Stimulated activated memory B cell treated with anti-CD40 and anti-IgM and Interleukin-4, amounts not matched to agents 10 μg/mL and 1 μg/mL and 100 μg/mL, for 72 hours (primary cell): ENCODE measurements at places on chromosomes 1 and 21.

DNA sequence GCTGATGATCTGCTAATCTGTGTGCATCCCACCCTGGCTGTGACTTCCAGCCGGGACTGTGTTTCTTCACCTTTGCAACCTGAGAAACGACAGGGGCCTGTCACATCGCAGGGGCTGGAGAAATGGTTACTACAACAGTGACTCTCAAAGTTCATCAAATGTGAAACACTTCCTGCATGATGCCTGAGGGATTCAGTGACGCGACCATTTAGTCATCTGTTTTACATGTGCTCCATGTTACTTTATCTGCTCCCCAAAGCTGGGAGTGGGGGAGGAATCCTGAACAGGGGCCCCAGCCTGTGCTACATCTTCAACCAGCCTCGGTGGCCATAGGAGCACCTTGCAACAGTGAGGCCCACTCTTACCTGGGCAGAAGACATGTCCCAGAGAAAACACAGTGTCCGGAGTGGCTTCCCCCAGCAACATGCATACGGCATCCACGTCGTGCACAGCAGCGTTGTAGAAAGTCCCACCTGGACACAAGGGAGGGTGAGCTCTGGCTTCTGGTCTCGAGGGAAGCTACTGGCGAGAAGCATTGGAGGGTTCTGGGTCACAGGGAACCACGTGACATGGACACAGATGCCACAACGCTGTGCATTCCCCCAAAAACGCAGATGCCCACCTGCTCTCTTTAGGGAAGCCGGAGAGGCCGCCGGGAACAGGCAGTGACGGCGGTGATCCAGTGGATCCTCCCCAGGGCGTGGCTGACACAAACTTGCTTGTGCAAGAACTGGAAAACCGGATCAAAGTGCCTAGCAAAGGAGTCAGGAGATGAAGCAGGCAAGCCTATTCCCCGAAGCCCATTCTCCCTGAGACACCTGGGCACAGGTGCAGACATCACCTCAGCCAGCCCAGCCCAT, 9.6 kb upstream of the CCDC27 start:
- ATAC-seq = no peak

GRCh38 chr1:23791516-23792047, 637 bp downstream of the LYPLA2 start:
- peak; percentile 7 for ATAC-seq

DNA sequence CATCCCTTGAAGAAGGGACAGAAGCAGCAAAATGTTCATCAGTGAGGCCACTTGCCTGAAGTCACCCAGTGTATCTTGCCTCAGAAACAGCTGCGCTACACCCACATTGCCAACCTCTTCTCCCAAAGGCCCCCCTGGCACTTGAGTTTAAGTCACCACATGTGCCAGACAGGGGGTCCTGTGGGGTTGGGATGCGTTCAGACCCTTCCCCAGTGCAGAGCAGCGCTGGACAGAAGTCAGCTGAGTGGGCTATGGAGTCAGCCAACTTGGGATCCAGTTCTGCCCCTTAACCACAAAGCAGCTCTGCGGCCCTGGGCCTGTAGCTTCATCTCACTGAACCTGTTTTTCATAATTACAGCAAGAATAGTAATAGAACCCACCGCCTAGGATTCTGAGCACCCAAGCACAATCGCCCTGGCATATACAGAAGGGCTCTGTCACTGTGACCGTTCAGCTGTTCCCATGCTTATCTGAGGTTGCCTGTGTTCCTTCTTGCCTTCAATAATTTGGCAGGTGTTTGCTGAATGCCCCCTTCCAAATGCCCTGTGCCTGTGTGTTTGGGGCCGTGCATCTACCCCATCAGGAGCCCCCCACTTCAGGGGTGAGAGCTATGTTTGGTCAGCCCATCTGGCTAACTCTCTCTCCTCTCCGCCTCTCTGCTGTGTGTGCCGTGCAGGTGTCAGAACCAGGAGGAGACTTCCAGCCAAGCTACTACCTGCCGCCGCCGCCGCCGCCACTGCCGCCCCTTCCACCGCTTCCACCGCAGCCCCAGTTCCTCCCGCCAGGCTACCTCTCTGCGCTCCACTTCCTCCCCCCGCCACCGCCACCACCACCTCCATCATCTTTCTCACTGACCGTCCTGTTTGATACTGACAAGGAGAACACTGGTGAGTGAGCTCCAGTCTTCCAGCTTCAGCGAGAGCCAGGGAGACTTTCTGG, 5.0 kb downstream of the DMRTB1 start:
- no peak for ATAC-seq

- peak; percentile 81 for ATAC-seq
These were observed 33.1 kb downstream of the THRAP3 start for GRCh38 chr1:36257375-36257767.

DNA sequence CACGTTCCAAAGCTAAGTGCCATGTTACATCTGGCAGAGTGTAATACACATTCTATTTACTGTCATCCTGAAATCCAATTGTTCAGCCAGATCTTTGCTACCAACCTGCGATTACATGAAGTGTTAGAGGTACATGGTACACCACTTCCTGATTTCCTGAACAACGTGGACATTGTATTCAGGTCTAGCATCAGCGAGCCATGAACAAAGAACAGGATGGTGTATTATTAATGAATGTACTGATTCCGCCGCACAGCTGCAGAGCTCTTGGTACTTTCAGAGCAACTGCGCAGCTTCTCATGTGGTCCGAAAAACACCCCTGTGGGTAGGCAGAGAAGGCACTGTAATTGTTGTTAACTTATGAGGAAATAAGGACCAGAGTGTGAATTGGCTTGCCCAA, 511.4 kb downstream of the AJAP1 start:
- ATAC-seq = no peak

- no peak for ATAC-seq
These were observed 172.8 kb downstream of the ST6GALNAC3 start for GRCh38 chr1:76247261-76247852.

- ATAC-seq = no peak
These were observed 43.8 kb downstream of the C1orf198 start for GRCh38 chr1:230824551-230824918.

GRCh38 chr1:186878356-186878755, 49.6 kb downstream of the PLA2G4A start:
- ATAC-seq = no peak

- peak; percentile 58 for ATAC-seq
These were observed 697 bp downstream of the AGO3 start for GRCh38 chr1:35931446-35932157.

- ATAC-seq = no peak
These were observed 633.5 kb downstream of the KIF26B start for GRCh38 chr1:245788269-245788668.

DNA sequence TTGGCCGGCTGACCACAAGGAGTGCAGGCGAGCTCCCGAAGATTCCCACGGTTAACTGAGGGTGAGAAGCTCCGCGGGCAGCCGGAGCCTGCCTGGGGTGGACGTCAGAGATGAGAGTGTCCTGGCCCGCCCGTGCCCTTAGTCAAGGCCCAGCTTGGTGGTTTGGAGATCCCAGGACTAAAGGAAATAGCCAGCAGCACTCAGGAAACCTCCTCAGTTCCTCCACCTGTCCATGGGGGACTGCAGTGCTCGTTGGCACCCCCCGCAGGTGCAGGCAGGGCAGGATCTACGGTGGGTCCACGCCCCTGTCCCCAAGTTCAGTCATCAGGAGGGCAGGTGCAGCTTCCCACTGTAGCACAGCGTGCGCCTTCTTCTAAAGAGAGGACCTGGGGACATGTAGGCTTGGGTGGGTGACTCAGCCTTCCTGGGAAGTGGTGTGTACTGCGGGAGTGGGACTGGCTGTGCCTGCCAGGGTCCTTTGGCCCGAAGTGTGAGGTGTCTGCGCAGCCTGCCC, 32.5 kb downstream of the SLX9 start:
- no peak for ATAC-seq

- no peak for ATAC-seq
These were observed 320.0 kb downstream of the PRDM2 start for GRCh38 chr1:14020006-14020405.

GRCh38 chr1:99849413-99849743, 783 bp upstream of the AGL start:
- peak; percentile 1 for ATAC-seq

GRCh38 chr1:224747578-224747977, 131.5 kb downstream of the CNIH3 start:
- no peak for ATAC-seq

- no peak for ATAC-seq
These were observed 215.3 kb upstream of the NFIA start for GRCh38 chr1:60866917-60867531.

GRCh38 chr1:67468066-67468718, 38.0 kb upstream of the SERBP1 start:
- no peak for ATAC-seq

DNA sequence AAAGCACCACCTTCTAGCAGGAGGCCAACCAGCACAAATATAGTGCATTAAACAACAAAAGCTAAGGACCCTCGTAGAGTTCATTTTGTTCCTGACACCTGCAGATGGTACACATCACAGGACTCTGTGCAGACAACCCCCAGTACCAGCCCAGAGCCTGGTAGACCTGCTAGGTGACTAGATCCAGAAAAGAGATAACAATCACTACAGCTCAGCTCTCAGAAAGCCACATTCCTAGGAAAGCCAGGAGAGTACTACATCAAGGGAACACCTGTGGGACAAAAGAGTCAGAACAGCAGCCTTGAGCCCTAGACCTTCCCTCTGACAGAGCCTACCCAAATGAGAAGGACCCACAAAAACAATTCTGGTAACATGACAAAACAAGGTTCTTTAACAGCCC, 344.7 kb upstream of the PTBP2 start:
- ATAC-seq = no peak

GRCh38 chr1:81044708-81045107, 756.0 kb upstream of the ADGRL2 start:
- ATAC-seq = no peak

- ATAC-seq = no peak
These were observed 370.1 kb upstream of the NR5A2 start for GRCh38 chr1:199657449-199657848.

DNA sequence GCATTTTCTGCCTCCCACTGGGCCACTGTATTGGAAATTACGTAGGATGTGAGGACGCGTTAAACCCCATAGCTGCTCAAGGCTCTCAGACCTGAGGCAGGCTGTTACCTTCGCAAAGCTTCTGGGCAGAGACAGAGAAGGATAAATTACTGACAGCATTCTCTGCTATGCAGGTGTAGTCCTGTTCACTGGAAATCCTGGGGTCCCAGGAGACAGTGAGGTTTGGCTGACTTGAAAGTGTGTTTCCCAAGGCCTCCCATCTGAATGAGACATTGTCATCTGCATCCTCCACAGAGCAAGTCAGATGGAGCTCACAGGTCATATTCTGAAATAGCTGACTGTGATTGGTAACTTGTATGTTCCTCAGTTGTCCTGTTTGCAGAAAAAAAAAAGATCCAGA, 32.0 kb downstream of the SLAMF6 start:
- ATAC-seq = peak; percentile 59

GRCh38 chr1:218348628-218349071, 3.5 kb downstream of the TGFB2 start:
- no peak for ATAC-seq

- ATAC-seq = no peak
These were observed 200.5 kb downstream of the PCP4 start for GRCh38 chr21:40067751-40068150.

DNA sequence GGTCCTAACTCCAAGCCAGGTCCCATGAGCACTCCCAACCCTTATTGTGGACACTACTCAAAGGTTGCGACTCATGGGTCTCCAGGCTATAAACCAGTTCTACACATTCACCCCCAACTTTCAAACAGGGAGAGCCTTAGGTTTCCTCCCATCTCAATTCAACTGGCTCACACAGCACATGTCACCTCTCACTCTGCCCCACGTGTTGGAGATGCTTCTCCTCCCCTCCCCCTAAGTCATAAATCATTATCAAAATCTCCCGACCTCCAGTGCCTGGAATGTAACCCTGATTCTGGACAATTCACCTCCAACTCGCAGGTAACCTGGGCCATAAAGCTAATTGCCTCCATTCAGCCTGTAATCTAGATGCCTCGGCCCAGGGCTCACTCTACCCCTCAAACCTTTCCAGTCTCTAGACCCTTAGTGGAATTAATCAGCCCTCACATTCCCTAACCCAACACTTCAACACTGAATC, 595 bp downstream of the AK2 start:
- no peak for ATAC-seq

GRCh38 chr1:221919341-221919740, 177.5 kb upstream of the DUSP10 start:
- ATAC-seq = no peak

- no peak for ATAC-seq
These were observed 169.1 kb upstream of the SYT6 start for GRCh38 chr1:114322734-114323133.

DNA sequence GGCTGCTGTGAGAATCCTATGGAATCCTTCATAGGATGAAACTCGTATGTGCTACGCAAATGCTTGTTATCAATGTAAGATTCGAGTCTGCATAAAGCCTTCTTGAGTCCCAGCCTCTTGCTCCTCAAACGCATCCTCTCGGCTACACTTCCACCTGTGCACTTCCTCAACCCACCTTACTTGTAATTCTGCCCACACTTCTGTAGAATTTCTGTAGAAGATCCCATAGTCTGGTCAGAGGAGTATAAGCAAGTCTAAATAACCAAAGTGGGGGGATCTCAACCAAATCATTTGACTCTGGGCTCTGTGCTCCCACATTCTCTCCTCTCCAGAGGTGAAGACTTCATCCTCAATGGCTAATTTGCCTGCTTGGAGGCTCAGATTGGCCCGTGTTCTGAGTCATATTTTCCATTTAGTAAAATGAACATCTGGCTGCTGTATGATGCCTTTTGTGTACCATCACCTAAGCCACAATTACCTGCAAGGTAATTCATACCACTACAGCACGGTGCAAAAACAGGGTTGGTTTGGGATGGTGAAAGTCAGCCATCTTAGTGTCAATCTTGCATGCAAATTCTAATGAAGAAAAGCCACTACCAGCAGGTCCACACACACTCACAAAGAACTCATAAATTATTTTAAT, 63.2 kb downstream of the ITPKB start:
- ATAC-seq = peak; percentile 5

DNA sequence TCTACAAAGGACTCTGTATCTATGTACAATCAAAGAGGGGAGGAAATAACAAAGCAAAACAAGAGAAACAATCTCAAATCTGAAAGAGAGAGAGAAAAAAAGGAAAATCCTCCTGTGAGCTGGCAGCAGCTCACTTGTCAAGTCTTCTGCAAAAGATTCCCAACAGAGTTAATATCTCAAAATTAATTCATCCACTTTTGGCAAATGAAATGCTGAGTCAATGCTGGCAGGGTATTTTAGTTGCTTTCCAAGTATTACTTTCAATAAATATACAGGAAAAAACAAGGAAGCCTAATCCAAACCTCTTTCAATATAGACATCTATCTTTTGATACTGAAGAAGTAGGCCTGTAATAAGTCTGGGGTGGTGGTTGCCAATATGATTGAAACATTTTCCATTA, 613.9 kb upstream of the NEGR1 start:
- ATAC-seq = no peak
